ENCODE measurements at places on chromosomes 7 and 10. TPM values are rescaled to one million over a fixed set of nuclear protein-coding genes. Genes with fewer than 3 reads are reported as not detected.

Gene OR6B1
- not detected for total RNA-seq

Gene GJD4
- total RNA-seq = not detected

DNA sequence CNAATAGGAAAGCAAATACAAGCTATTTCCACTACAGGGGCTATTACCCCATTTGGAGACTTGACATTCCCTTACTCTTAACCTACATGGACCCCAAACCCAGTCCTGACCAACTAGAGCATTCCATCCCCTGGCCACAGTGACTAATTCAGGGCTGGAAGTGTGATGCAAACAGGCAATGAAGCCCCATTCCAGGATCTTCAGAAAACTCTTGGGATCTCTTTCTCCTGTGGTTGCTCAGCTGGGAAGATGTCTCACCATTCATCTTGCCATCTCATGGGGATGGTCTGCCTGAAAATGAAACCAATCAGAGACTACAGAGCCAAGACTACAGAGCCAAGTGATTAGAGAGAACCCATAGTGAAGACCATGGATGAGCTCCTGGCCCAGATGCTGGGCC lies 206.2 kb downstream of the ZNF365 start:
- H3K27ac ChIP-seq = no peak overlapping the region
- H3K4me1 ChIP-seq = no peaks in the 10 kb centered on the region
- no peak for DNase-seq
- no peaks in the 10 kb centered on the region for H3K36me3 ChIP-seq
- H3K4me3 ChIP-seq = no peak overlapping the region

- no peak overlapping the region for H3K27ac ChIP-seq
- DNase-seq = no peak
- no peak overlapping the region for H3K4me3 ChIP-seq
Observed at GRCh38 chr10:36722777-36723176, 402.6 kb upstream of the ANKRD30A start.

DNA sequence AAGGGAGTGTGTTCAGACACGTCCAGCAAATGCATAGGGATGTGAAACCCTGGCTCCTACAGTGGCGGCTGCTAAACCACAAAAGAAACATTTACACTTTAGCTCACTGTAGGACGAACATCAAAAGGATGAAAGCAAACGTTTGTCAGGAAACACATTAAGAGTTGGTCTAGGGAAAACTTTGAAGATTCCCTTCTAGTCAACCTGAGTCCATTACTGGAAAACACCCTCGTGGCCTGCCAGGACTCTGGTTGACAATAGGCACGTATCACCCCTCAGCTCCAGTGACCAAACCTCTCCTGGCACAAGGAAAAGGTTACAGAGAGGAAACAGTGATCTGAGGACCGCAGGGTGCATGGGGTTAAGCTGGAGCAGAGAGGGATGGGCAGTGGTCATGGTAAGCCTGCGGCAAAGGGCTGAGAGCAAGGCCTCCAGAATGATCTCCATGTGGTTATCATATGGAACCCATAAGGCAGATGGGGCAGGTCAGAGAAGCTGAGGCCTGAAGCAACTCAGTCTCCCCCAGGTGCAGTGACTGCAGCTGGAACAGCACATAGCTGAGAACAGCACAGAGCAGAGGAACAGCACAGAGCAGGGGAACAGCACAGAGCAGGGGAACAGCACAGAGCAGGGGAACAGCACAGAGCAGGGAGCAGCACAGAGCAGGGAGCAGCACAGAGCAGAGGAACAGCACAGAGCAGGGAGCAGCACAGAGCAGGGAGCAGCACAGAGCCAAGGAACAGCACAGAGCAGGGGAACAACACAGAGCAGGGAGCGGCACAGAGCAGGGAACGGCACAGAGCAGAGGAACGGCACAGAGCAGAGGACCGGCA lies 49.9 kb downstream of the CHST15 start:
- no peaks in the 10 kb centered on the region for H3K36me3 ChIP-seq
- no peak overlapping the region for H3K4me3 ChIP-seq
- H3K27me3 ChIP-seq = no peaks in the 10 kb centered on the region
- H3K4me1 ChIP-seq = peaks cover 20% of the 10 kb centered on the region
- no peak for DNase-seq

GRCh38 chr10:49736564-49737113 lies 25.5 kb downstream of the OGDHL start:
- no peak overlapping the region for H3K4me3 ChIP-seq
- H3K36me3 ChIP-seq = no peaks in the 10 kb centered on the region
- H3K27me3 ChIP-seq = no peaks in the 10 kb centered on the region
- no peaks in the 10 kb centered on the region for H3K4me1 ChIP-seq
- no peak overlapping the region for H3K27ac ChIP-seq

DNA sequence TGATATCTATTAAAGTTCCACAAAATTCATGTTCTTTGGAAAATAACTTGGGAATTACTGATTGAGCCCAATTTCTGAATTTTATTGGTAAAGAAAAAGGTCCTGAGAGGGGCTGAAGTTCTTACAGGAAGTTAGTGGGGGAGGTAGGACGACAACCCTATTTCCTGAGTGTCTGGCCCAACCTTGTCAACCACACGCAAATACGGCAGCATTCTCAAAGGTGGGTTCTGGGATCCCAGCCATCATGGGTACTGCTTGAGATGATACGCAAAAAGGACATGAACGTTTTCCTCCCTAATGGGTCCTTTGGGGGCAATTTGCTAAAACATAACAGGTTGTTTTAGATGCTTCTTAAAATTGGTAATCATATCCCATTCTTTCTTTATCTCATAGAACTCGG lies 2.7 kb upstream of the PDCD4 start:
- H3K36me3 ChIP-seq = no peaks in the 10 kb centered on the region
- peaks cover 71% of the 10 kb centered on the region for H3K4me1 ChIP-seq
- DNase-seq = peak; percentile 90
- H3K27ac ChIP-seq = peak overlapping the region; percentile 92
- H3K27me3 ChIP-seq = no peaks in the 10 kb centered on the region

DNA sequence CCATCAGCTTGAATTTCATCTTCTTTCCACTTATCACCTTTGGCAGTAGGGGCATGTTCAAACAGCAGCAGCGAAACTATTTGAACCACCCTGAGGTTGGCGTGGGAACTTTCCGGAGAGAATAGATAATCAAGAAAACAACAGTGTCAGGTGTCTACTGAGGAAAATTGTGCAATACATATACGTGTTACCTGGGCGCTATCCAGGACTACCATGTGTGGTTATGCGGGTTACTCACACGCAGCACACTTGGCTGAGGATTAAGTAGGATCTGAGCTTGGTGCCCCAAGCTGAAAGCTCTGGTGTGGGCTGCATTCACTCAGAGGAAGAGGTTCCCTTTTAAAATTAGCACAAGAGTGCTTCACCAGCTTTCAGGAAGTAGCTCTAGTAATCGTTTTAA lies 8.8 kb upstream of the ABI1 start:
- peaks cover 2% of the 10 kb centered on the region for H3K4me1 ChIP-seq
- H3K27ac ChIP-seq = no peak overlapping the region
- DNase-seq = no peak
- H3K36me3 ChIP-seq = no peaks in the 10 kb centered on the region
- no peaks in the 10 kb centered on the region for H3K27me3 ChIP-seq

All from natural killer cell (primary cell).